ENCODE measurements at places on chromosomes 2 and 18. TPM values are rescaled to one million over a fixed set of nuclear protein-coding genes. Genes with fewer than 3 reads are reported as not detected.

The FAM161A gene
- total RNA-seq, result 2.1 TPM

The GALNT5 gene
- 6.4 TPM for total RNA-seq

The IL18R1 gene
- 3.7 TPM for total RNA-seq

The TRIM54 gene
- total RNA-seq, result not detected

The TBR1 gene
- under 0.01 TPM for total RNA-seq

The OTX1 gene
- 0.28 TPM for total RNA-seq

The ASPRV1 gene
- 0.09 TPM for total RNA-seq

The KANSL3 gene
- 23.8 TPM for total RNA-seq

The KCMF1 gene
- total RNA-seq, result 52.3 TPM

The IFT172 gene
- 28.0 TPM for total RNA-seq

The CENPA gene
- 5.2 TPM for total RNA-seq

The CTAGE1 gene
- total RNA-seq, result 0.09 TPM

The CDH2 gene
- 137 TPM for total RNA-seq

The CPS1 gene
- 7.2 TPM for total RNA-seq

Data from endothelial cell of coronary artery (primary cell).